ENCODE measurements at places on chromosomes 7 and 10.

- no peak for DNase-seq
Observed at GRCh38 chr10:13701157-13701919, 114.6 kb downstream of the PRPF18 start.

DNA sequence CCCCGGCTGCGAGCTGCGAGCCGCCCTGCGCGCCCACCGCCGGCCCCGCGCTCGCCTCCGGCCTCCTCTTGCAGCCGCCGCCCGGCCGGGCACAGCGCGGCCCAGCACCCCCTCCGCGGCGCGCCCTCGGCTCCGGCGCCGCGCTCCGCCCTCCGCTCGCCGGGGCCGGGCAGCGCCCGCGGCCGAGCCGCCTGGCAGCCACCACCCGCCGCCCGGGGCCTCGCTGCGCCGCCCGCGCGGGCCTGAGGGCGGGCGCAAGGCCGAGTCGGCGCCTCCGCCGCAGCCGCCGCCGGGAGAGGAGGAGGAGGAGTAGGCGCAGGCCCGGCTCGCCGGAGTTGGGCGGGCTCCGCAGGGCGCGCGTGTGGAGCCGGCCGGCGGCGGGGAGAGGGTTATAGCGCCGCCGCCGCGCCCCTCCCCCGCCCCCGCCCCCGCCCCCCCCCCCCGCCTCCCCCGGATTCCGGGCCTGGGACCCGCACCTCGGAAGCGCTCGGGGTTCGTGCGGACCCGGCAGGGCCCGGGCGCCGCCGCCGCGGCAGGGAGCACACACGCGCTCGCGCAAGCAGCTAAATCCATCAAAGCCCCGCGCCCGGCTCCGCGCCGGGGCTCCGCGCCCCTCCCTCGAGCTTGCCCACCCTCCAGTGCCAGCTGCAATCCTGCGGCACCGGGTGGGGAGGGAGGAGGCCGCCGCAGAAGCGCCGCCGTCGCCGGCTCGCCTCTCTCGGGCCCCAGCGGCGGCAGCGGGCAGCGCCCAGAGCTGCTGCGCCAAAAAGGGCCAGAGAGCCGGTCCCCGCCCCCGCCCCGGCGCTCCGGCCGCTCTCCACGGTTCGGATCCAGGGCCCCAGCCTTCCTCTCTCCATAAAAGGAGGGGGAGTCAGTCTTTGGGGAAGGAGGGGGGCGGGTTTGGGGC, at the start of gene PDGFA:
Gene PDGFA, minus strand, starts transcription at position 363 of the 907 bp plus-strand sequence. CDS start 845 bp downstream, outside the sequence.
- peak; percentile 64 for DNase-seq

- DNase-seq = no peak
Observed at GRCh38 chr7:108147031-108147563, 16.9 kb upstream of the LAMB4 start.

DNA sequence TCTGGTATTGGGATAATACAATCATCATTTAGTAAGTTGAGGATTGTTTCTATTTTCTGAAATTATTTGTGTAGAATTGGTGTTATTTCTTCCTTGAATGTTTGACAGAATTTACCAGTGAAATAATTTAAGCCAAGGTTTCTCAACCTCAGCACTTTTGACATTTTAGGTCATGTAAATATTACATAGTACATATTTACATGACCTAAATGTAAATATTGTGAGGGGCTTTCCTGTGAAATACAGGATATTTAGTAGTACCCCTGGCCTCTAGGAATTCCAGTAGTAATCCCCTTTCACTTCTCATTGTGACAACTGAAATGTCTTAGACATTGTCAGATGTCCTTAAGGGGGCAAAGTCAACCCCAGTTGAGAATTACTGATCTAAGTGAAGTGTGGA, 59.8 kb downstream of the TBC1D12 start:
- DNase-seq = no peak

- DNase-seq = no peak
Observed at GRCh38 chr10:91601212-91601611, 31.7 kb downstream of the PPP1R3C start.

DNA sequence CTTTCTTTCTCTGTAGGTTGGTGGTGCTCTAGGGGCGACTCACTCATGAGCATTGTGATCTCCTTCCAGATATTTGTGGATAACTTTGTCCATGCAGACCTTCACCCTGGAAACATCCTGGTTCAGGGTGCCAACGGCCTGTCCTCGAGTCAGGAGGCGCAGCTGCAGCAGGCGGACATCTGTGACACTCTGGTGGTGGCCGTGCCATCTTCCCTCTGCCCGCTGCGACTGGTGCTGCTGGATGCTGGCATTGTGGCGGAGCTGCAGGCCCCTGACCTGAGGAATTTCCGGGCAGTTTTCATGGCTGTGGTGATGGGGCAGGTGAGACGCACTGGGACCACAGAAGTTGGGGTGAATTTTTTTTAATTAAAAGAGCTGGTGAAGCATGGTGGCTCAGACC, 9.6 kb upstream of the NDUFB2 start:
- no peak for DNase-seq

- no peak for DNase-seq
Observed at GRCh38 chr7:124013306-124013705, 19.6 kb downstream of the TMEM229A start.

DNA sequence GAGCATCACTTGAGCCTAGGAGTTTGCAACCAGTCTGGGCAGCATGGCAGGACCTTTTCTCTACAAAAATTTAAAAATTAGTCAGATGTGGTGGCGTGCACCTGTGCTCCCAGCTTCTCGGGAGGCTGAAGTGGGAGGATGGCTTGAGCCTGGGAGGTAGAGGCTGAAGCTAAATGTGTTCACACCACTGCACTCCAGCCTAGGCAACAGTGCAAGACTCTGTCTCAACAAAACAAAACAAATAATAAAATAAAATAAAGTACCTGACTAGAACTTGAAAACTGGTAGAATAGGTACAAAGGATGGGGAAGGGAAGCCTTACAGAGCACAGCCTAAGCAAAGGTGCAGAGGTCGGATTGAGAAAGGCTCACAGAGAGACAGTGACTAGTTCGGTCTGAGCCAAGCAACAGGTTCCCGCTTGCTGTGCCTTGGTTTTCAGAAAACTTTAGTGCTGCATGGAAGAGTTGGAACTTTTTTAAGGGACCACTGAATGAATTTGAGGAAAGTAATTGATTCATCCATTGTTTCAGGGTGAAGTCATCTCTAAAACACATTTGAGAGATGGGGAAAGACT, 100.1 kb upstream of the STK17A start:
- no peak for DNase-seq

DNA sequence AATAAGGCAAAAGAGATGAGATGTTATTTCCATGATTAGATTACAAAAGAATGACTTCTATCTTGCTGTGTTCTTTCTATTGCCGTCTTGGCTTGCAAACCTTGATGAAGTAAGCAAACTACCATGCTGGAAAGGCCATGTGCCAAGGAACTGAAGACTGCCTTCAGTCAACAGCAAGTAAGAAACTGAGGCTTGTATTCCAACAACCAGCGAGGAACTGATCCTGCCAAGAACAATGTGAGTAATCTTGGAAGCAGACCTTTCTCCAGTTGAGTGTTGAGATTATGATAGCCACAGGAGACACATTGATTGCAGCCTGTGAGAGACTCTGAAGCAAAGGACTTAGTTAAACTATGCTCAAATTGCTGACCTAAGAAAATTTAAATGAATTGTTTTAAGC, 164.6 kb upstream of the GRM3 start:
- DNase-seq = no peak

DNA sequence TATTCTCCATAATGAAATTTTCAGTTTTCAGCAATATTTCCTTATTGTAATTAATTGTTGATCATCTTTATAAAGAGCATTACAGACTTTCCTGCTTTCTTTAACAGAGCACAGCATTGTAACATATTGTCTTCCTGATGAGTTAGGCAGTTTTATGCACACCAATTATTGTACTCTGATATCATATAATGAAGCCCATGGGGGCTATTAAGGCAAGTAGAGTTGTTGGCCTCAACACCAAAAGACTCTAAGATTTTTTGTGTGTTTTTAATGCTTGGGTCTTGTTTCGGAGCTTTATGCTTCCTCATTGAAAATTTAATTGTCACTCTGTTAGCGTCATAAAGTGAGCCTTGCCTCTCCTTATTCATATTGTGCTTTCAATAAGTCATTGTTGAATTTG, 49.2 kb upstream of the ARID5B start:
- no peak for DNase-seq

DNA sequence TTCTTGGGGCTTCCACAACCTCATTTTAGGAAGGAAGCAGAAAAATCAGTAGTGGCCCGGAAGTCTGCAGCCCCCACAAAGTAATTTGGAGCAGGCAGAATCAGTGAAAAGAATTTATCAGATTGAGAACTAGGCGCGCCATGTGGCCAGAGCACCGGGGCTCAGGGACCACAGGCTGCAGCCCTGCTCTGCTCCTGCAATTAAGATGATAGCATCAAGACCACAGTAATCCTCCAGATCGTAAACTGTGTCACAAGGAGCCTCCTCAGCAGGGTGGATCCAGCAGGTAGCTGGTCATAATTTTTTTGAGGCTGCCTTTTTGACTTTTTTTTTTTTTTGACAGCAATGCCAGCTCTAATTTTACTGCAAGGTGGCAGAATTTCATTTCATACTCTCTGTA, 209.0 kb upstream of the ZMIZ1 start:
- no peak for DNase-seq

- no peak for DNase-seq
Observed at GRCh38 chr7:71482284-71482683, 350.3 kb downstream of the GALNT17 start.

DNA sequence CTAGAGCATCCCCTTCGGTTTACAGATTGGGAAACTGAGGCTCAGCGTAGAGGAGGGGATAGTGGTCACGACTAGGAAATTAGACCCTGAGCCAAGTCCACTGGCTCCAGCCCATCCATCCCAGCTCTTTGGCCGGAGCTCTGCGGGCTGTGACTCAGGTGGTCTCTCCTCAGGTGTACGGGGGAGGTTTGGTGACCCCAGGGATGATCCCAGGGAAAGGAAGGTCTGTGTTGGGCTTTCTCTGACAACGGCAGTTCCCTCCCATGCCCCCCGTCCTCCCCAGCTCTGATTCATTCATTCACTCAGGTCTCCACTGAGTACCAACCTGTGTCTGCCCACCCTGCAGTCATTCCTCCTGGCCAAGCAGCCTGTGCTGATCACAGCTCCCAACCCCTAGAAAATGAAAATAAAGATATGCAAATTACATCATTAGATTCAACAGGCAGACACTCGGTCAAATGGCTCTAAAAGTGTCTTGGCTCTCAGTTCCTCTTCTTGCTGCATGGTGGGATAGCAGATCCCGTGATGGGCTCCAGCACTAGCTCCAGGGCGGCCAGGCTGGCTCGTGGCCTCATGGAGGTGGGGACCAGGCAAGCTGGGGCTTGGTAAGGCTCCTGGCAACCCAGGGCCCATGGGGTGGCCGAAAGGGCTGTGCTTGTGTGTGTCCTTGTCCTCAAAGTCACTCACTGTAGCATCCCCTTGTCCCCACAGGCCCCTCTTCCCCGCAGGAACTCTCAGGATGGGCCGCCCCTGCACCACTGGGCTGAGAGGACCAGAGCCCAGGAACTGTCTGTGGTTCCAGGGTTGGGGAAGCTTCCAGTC, 37.8 kb downstream of the CLRN3 start:
- no peak for DNase-seq

- DNase-seq = no peak
Observed at GRCh38 chr7:77697535-77697831, 1.2 kb downstream of the RSBN1L start.
